ENCODE measurements at places on chromosomes 5 and 9.

- DNase-seq = no peak
These were observed 416.5 kb downstream of the GABRG2 start for GRCh38 chr5:162484095-162484494.

- DNase-seq = no peak
These were observed 106.1 kb downstream of the CDH9 start for GRCh38 chr5:26932238-26932637.

DNA sequence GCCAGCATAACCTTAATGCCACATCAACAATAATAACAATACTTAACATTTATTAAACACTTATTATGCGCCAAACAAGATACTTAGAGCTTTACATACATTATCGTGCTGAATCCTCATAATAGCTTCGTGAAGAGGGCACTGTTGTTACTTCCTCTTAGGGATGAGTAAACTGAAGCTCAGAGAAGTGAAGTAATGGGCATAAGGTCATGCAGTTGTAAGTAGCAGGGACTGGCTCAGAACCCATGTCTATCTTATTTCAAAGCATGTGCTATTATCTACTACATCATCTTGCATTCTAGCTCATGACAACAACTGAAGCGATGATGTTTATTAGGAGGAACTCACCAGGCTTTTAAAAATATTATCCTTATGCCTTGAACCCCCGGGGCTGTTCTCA, 34.9 kb upstream of the PPP3R2 start:
- DNase-seq = no peak

GRCh38 chr5:72468024-72468423, 39.2 kb downstream of the ZNF366 start:
- DNase-seq = no peak

DNA sequence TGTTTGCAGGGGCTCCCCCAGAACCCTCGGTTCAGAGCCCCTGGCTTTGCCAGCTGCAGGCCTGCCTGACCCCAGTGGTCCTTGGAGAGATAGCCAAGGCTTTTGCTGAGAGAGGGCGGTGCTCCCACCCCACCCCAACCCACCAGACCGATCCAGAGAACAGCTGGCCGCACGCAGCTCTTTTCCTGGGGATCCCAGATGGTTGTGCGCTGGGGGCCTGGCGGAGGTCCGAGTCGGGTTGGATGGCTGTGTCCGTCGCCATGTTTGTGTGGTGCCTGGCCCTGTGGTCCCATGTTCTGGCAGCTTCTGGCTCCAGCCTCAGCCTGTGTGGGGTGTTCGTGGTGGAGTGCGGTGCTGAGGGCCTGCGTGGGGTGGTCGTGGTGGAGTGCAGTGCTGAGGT, 97.5 kb downstream of the RXRA start:
- DNase-seq = no peak

GRCh38 chr5:79756076-79756475, 66.4 kb downstream of the CMYA5 start:
- DNase-seq = no peak

GRCh38 chr5:159241946-159242552, 21.0 kb upstream of the UBLCP1 start:
- DNase-seq = no peak

- no peak for DNase-seq
These were observed 249.6 kb downstream of the PDZD2 start for GRCh38 chr5:31888564-31888963.

GRCh38 chr5:6468104-6468503, 19.4 kb downstream of the UBE2QL1 start:
- DNase-seq = no peak

- no peak for DNase-seq
These were observed 555.3 kb upstream of the DAB2 start for GRCh38 chr5:39980056-39980455.

DNA sequence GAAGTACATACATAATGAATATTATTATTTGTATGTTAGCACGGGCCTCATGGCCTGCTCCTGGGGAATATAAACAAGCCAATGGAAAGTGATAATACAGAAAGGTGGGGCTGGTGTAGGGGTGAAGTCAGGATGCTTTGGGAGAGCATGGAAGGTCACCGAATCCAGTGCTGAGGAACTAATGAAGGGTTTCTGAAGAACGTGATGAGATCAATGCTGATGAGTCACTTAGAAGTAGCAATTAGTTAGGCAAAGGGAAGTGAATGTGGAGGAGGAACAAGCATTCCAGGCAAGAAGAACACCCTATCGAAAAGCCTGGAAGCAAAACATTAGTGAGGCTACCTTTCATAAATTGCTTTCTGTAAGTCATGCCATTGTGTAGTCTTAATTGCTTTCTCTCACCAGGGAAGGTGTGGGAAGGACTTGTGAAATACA, 2.1 kb downstream of the ANXA1 start:
- no peak for DNase-seq

DNA sequence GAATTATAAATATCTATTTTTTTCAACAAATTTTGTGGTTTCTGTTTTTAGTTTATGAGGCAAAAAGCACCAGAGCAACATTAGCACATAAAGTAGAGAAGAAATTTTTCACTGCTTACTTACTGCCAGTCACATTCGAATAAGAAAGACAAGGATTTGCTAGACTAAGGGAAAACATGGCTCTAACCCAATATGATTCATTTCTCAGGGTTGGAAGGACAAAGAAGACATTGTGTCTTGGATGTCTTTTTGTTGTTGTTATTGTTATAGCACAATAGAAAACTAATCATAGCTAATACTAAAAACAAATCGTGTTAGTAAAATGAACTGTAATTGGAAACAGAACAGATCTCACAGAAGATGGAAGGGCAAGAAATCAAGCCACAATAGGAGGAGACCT, 90.9 kb upstream of the SLCO6A1 start:
- DNase-seq = no peak

- DNase-seq = no peak
These were observed 409.8 kb downstream of the MAN2A1 start for GRCh38 chr5:110099572-110099971.

DNA sequence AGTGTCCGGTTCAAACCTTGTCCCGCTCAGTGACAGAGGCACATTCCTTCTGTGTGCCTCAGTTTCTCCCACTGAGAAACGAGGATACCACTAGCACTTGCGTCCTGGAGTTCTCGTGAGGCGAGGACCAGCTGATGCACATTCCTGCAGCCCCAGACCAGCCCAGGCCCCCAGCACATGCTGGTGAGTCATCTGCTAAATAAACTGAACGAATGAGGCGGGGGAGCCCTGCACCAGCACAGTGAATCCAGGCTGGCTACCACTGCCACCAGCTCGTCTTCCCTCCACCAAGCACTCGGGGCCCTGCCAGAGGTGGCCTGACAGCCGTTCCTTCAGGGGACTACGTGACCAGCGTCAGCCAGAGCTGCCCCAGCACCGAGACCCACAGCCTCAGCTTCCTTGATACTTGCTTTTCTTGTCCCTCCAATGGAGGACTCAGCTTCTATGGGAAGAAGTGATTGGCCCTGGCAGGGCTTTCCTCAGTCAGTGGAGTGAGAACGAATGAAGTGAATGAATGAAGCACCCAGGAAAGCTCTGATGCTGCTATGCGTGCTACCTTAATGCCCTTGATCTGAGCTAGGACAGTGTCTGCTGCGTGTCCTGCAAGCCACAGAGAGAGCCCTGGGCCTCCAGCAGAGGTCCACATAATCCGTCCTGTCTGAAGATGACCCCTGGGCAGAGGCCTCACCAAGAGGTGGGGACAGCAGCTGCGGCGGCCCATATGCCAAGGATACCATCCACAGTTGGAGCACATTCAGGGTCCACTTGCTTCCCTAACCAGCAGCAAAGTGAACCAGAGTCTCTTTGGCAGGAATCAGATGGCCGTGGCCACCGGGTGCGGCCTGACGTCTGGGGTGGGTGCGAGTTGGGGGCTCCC, 13.5 kb upstream of the BARX1 start:
- DNase-seq = no peak

DNA sequence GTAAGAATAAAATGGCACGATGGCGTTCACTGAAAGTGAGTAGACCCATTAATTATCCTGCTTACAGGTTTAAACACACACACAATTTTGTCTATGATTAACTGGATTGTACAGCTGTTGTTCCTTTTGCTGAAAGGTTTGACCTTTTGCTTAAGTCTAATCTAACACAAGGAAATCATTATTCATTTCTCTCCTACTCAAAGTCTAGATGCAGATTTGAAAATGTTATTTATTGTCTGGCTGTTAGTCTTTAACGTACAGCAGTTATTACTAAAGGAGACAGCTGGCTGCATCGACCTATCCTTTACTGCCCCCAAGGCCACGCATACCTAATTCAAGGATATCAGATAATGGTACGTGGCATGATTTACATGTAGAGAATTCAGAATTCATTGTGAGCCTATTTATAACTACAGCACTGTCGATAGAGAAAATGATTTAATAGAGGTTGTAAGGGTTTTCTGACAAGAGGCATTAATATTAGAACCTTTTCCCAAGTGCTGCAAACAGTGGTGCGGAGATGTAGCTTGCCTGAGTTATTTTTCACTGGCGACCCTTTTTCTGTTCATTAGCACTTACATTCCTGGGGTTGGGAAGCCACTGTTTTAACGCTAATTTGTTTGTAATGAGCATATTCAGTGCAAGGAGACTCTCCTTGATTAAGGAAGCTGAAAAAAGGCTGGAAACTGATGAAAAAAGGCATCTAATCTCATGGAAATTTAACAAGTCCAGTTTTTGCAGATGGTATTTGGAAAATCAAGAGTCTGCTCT, 368.4 kb upstream of the GRAMD2B start:
- no peak for DNase-seq

DNA sequence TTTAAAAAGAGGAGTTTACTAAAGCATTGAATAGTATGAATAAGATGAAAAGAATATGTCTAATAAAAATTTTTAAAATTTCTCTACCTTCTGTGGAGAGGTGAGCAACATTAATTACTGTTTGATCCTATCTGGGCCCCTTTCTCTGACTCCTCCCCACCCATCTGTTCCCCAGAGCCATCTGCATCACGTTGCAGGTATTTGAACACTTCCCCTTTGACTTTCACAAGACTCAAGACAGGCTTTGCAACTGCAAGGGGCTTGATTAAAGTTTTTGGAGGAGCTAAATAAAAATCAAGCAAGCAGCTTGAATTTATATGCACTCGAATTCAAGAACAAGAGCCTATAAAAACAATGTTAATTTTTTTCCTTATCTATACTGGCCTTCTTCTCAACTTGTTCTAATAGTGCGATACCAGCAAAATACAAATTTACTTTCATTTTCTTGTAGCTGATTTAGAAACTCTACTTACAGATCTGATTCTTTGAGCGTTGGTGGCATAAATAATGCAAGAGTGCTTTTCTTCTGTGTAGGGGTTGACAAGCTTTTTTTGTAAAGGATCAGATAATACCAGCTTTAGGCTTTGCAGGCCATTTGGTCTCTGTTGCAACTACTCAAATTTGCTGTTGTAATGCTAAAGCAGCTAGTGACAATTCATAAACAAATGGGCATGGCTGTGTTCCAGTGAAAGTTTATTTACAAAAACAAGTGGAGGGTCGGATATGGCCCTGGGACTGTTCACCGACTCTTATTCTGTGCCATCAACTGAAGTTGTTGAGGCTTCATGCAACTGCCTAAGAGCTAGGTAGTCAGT, 21.2 kb downstream of the TXNDC8 start:
- no peak for DNase-seq

GRCh38 chr5:19903611-19904010, 84.4 kb downstream of the CDH18 start:
- DNase-seq = no peak

DNA sequence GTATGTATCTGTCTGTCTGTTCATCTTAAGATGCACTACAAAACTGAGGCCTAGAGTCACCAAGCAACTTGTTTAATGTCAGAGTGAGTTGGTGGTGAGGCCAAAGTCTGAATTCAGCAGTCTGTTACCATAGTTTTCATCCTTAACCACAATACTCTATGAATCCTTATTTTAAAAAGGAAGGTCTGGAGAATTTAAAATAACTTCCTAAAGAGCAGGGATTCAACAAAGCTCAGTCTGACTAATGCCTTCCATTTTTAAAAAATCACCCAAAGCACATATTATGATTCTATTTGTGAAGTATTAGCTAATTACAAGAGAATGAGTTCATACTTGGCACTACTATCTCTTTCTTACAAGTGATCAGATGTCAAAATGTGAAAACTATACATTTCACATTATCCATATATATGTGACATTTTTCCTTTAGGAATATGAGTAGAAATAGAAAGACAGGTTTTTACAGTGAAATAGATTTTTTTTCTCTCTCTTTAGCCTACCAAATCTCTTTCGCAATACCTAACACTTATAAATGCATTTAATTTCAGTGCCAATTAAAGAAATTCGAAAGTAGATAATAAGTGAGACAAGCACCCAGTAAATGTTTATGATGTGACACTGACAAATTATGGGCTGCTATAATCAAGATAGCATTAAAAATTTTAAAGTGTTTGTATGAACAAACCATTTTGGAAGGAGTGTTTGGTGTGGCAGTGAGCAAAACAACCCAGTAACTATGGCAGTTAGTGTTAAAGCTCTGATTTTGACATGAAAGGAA, 102.3 kb upstream of the CDKN2B start:
- DNase-seq = no peak

- DNase-seq = no peak
These were observed 27.7 kb upstream of the PAX5 start for GRCh38 chr9:37061768-37062167.

GRCh38 chr5:112217843-112218579, 201.1 kb downstream of the EPB41L4A start:
- no peak for DNase-seq

GRCh38 chr9:130609163-130609562, 29.8 kb downstream of the FUBP3 start:
- no peak for DNase-seq

GRCh38 chr5:90866915-90867731, 308.5 kb downstream of the ADGRV1 start:
- no peak for DNase-seq

DNA sequence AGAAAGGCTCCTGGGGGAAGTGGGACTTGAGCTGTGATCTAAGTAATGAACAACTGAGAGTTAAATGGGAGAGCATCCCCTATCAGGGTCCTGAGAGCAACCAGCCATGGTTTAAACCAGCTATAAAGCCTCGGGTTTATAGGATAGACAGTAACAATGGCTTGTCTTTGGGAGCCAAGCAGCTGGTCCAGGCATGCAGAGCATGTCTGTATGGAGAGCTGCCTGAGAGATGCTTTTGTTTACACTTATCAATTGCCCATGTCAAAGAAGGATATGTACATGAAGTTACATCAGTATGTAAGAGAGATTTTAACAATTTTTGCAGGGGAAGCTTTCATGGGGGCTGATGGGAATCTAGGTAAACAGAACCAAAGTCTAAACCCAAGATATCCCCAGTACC, 4.4 kb downstream of the TGFBI start:
- no peak for DNase-seq

DNA sequence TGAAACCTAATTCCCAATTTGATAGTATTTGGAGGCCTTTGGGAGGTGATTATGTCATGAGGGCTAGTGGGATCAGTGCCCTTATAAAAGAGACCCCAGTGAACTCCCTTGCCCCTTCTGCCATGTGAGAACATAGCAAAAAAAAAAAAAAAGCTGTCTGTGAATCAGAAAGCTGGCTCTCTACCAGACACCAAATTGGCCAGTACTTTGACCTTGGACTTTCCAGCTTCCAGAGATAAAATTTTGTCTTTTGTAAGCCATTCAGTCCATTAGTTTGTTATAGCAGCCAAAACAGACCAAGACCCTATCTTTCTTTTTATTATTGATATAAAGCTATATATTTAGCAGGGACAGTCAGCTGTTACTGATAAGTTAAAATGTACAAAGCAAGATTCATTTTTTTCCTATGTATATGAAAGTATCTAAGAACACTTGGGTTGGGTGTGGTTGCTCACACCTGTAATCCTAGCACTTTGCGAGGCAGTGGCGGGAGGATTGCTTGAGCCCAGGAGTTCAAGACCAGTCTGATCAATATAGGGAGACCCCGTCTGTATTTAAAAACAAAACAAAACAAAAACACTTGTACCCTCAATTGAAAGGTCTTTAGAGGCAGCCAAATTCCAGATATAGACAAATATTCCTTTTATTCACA, 8.1 kb upstream of the C5orf24 start:
- DNase-seq = no peak

Measured in activated naive CD4-positive, alpha-beta T cell (primary cell).